ENCODE measurements at places on chromosomes 6 and 20.
A peak's percentile ranks its signal among the peaks of the same experiment; 100 is the strongest.

- no peak for DNase-seq
Measured at GRCh38 chr6:34347303-34347702, 45.2 kb downstream of the NUDT3 start.

- DNase-seq: no peak
Measured at GRCh38 chr6:89644864-89645263, 6.3 kb upstream of the LYRM2 start.

GRCh38 chr6:128474481-128474880, 45.9 kb downstream of the PTPRK start:
- DNase-seq: no peak

GRCh38 chr6:23447731-23448130, 678.3 kb upstream of the NRSN1 start:
- no peak for DNase-seq

- no peak for DNase-seq
Measured at GRCh38 chr6:5898102-5898501, 108.6 kb downstream of the NRN1 start.

DNA sequence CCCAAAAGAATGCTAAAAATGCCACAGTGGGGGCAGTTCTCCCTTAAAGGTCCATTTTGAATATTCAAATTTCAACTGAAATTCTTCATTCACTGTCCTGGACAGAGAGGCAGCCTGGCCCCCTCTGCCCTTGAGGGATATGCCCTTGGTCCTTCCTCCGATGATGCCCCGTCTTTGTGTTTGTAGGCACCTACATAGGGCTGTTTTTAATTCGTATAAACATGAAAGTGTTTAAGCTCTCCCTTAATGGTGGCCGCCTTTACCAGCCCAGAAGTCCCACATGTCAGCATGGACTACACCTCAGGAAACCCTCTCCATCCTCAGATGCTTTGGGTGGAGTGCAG, 70.2 kb downstream of the SSR1 start:
- DNase-seq: no peak

DNA sequence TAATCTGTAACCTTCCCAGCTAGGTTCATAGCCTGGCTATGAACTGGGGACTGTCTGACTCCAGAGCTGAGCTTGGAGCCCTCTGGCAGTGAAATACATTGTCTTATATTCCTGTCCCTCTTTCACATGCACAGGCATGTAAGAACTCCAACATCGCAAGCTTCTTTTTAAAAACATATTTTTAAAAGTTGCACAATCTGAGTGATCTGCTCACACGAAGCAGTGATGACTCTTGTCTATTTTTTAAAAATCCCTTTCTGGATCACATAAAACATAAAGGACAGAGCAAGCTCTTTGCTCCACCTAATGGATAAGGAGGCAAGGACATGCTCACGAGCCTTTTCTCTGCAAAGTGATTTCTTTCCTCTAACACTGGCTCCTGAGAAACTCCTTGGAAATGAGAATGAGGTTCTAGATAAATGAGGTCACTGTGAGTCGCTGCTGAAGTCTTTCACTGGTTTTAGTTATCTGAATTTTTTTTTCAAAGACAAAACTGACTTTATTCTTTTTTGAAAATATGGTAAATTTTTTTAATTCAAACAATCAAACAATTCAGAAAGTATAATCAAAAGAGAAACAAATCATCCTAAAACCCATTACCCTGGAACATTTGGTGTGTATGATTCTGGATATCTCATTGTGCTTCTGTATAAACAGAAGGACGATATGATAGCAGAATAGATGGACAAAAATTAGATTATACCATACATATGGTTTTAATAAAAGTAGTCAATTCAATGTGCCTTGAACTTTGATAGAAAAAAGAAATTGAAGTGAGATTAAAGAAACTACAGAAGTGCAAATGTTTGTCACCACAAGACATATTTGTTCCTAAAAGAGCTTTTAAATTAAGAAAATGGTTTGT, 30.8 kb downstream of the IL20RA start:
- peak; percentile 32 for DNase-seq

- DNase-seq: no peak
Measured at GRCh38 chr20:44091026-44091425, 96.0 kb downstream of the JPH2 start.

DNA sequence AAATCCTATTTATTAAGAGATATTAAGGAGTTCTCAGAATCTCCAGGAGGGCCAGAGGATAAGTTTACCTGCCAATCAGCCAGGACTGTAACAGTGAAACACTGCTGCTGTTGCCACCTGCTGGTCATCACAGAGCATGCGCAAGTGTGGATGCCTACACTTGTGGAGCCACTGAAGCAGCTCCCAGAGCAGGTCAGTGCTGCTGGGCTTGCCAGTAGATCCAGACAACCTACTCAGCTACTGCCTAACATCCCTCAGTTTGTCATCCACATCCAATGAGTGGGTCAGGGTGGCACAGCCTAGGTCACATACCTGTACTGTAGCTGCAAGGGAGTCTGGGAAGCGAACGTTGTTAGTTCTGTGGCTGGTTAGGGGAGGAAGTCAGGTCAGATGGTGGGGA, 18.3 kb upstream of the NHSL1 start:
- no peak for DNase-seq

DNA sequence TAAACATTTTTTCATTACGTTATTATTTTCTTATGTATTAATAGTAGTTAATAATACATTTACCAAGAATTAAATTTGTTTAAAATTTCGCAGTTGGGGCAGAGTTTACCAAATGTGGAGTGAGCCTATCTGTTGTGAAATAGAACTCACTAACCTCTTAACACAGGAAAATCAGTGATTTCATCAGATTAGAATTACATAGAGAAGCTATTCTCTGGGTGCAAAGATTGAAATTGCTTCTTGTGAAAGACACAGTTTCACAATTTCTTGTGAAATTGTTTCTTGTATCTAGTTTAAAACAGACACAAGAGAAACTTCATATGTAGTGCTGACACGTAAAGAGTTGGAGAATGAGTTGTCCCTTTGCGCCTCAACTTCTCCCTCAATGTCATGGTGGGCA, 69.4 kb upstream of the PRL start:
- no peak for DNase-seq

DNA sequence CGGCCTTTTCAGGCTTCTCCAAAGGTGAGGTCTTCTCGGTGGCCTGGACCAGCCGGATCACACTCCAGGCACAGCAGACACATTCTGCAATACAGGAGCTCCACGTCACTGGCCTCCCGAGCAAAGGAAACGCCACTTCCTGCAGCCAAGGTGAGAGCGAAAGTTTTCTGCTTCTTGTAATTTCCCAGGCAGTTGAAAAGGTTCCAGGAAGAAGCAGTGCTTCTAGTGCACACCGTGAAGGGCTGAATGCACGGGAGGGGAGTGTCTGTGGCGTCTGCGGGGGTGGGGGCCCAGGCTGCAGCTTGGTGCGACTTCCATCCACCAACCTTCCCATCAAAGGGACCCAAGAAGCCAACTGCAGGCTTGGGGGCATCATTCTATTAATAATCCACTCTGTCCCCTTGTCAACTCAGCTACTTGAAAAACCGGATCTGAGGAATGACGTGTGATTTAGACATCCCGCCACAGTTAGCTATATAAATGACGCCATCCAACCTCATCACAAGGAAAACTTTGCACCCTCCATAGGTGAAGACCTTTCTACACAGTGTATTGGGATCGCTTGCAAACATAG, 61.1 kb downstream of the NFATC2 start:
- DNase-seq: no peak

GRCh38 chr20:45998761-45999160, 9.9 kb upstream of the MMP9 start:
- DNase-seq: no peak

DNA sequence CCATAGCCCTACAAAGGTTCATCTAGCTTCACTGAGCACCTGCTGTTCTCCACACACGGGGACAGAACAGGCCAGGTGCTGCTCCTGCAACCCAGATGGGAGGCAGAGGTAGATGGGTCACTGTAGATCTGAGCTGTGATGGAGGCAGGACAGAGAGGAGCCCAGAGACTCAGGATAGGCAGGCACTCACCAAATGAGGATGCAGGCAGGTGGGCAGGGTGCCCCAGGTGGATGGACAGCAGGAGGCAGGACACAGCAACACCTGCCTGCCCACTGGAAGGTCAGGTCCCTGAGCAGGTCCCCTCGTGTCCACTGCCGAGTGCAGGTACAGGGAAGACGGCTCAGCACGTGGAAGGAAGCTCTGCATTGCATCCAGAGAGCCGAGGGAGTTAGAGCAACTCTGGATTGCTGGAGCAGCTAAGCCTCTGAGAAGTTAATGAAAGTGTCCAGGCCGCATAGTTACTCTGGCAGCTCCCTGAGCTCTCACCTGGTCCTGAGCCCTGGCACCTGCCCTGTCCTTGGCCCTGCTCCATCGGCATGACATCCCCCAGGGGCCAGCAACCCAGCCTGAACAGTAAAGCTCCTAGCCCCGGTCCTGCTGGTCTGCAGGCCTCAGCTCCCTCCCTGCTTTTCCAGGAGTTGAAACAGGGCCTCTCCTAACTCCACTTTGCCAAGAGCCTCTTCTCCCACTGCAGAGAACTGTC, 4.9 kb upstream of the YTHDF1 start:
- no peak for DNase-seq

GRCh38 chr20:23092861-23093495, 6.9 kb upstream of the CD93 start:
- no peak for DNase-seq

GRCh38 chr20:61099806-61100205, 152.3 kb upstream of the CDH4 start:
- DNase-seq: peak; percentile 63

DNA sequence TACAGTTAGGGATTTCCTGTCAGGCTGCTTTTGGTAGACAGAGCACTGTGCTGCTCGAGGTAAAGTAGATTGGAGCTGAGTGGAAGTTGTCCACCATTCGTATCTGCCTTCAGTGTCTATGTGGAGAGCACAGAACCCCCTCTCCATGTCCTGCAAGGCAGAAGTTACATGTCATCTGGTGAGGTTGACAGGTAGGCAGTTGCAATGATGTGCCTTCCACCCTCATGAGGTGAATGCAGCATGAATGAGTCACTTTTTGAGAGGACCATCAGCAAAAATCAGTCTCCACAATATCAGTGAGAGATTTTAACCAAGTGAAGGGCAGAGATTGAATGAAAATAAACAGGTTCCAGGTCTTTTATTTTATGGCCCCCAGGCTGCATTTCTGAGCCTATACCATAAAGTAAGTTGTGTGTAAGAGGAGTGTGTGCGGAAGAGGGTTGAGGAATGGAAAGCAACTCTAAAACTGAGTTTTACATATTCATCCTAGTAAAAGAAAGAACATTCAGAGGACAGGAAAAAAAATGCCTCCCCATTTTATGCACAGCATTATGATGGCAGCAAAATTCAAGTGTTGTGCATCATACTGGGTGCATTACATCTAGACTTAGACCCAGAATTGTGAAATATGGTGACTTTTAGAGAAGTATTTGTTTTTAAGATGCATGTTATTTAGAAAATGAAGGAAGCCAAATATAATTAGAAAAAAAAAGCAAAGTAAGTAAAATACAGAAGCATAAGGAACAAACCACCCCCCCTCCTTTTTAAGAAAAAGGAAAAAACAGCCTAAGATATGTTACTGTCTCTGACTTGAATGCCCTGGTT, 15.8 kb downstream of the TRAPPC3L start:
- no peak for DNase-seq

- DNase-seq: no peak
Measured at GRCh38 chr20:50285376-50286173, 94.9 kb downstream of the CEBPB start.

DNA sequence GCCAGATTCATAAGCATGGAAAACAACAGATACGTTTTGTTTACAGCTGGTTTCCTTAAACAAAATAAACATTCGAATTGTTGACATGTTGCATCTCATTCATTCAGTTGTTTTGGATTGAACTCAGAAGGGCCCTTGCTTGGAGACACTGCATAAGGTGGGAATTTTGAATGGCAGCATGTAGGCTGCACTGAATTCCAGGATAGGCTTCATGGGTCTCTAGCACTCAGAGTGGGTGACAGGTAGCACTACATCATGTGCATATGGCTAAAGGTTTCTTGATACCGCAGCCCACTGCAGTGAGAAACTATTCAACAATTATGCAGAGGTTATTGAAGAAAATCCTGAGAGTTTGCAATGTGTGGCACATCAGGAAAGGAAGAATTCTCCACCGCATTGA, 1.6 kb downstream of the BEND6 start:
- no peak for DNase-seq

DNA sequence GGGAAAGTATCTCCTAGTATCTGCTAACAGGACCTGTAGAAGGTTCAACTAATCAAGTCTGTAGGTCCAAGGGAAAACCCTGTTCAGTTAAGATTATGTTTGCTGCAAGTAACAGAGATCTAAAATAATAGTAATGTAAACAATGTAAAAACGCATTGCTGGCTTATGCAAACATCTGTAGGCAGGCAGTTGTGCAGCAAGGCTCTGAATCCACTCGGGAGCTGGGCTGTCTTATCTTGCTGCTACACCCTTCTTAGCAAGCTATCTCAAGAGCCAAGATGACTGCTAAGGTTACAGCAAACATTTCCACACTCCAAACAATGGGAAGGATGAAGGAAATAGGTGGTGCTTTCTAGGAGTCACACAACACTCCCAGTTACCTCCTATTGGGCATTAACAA, 397.3 kb upstream of the NRSN1 start:
- no peak for DNase-seq

DNA sequence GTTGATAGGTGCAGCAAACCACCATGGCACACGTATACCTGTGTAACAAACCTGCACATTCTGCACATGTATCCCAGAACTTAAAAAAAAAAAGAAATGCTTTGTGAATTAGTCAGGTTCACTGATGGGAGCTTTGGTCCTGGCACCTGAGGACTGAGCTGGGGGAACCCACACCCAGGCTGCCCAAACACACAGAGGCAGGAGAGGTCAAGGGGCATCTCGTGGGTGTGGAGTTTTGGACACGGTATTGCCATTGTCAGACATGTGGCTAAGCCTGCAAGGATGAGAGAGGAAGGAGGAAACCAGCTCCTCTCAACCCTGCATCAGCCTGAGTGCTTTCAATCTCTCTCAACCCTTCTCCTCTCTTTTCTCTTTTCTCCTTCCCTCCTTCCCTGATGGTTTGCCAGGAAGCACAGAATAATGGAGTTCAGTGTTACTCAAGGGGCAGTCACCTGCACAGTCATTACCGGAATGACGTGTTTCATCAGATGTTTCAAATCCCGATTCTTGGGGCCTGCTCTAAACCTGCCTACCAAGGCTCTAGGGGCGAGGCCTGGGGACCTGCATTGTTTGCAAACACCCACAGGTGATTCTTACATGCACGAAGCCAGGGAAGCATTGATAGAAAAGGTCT, 89.9 kb upstream of the NEDD9 start:
- DNase-seq: no peak

DNA sequence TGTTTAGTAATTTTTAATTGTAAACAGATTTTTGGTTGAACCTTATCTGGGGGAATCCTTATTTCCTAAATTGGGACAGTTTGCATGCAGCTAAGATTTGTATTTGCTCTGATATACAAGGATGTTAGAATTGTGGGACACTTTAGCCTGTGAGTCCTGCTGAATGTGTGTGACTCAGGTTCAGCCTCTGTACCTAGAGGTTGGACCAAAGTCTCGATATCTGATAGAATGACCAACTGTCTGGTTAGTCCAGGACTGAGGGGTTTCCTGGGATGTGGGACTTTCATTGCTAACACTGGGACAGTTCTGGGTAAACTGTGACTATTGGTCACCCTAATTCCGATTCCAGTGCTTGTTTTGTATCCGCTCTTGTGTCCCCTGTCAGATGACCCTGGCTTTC, 20.2 kb upstream of the TULP4 start:
- no peak for DNase-seq
